A549 treated with RU486 at 1 μM for 4 hours (cell line): ENCODE measurements at places on chromosomes 3 and 15. TPM values are rescaled to one million over a fixed set of nuclear protein-coding genes. Genes with fewer than 3 reads are reported as not detected.

The TGM5 gene
- total RNA-seq: not detected in 5 replicates

The COL7A1 gene
- total RNA-seq: 122 to 212 TPM (median 173 TPM) in 5 replicates

The SLC51B gene
- total RNA-seq: 12.4 to 18.4 TPM (median 14.3 TPM) in 5 replicates

The SLITRK3 gene
- not detected in 5 replicates for total RNA-seq

The ANO10 gene
- 15.1 to 21.5 TPM (median 20.3 TPM) in 5 replicates for total RNA-seq

The AMOTL2 gene
- 36.3 to 43.2 TPM (median 41.7 TPM) in 5 replicates for total RNA-seq

The GPR160 gene
- 0.73 to 2.2 TPM (median 2.0 TPM) in 5 replicates for total RNA-seq

The A4GNT gene
- not detected in 5 replicates for total RNA-seq

The UNC13C gene
- total RNA-seq: not detected in 5 replicates

The GOLGA8N gene
- total RNA-seq: 0.31 to 1.4 TPM (median 1.2 TPM) in 5 replicates

The DNAJA4 gene
- 0.05 to 0.11 TPM in 2 of 5 replicates, not detected in the others for total RNA-seq

The CAMP gene
- total RNA-seq: not detected in 5 replicates

The TTLL13 gene
- total RNA-seq: 0.27 to 0.61 TPM (median 0.39 TPM) in 4 of 5 replicates, not detected in the other

The GOLGA6B gene
- 0.09 TPM in 1 of 5 replicates, not detected in the others for total RNA-seq

The P4HTM gene
- 12.0 to 20.6 TPM (median 19.5 TPM) in 5 replicates for total RNA-seq

The TNFAIP8L3 gene
- 5.3 to 9.7 TPM (median 6.9 TPM) in 5 replicates for total RNA-seq

The LIPC gene
- total RNA-seq: 0.15 to 0.37 TPM in 2 of 5 replicates, not detected in the others

The PEX11A gene
- total RNA-seq: 6.3 to 7.4 TPM (median 6.9 TPM) in 5 replicates

The GOLGA6D gene
- 0.07 to 0.12 TPM in 2 of 5 replicates, not detected in the others for total RNA-seq

The GRK7 gene
- total RNA-seq: 0.03 to 0.09 TPM in 2 of 5 replicates, not detected in the others

The FMN1 gene
- total RNA-seq: 0.16 to 0.94 TPM (median 0.50 TPM) in 5 replicates

The GABRR3 gene
- total RNA-seq: not detected in 5 replicates

The CHRM5 gene
- total RNA-seq: not detected in 5 replicates

The LINGO1 gene
- total RNA-seq: 6.7 to 12.1 TPM (median 8.9 TPM) in 5 replicates

The COPG1 gene
- total RNA-seq: 71.7 to 86.4 TPM (median 84.9 TPM) in 5 replicates

The IQCF5 gene
- not detected in 5 replicates for total RNA-seq

The SMCO1 gene
- not detected in 5 replicates for total RNA-seq

The CNTN4 gene
- not detected in 5 replicates for total RNA-seq

The PLA1A gene
- 0.27 to 0.52 TPM (median 0.38 TPM) in 5 replicates for total RNA-seq

The SPPL2A gene
- 56.1 to 106 TPM (median 101 TPM) in 5 replicates for total RNA-seq

The GPD1L gene
- total RNA-seq: 11.9 to 19.6 TPM (median 19.0 TPM) in 5 replicates

The SKOR1 gene
- total RNA-seq: 0.02 to 0.03 TPM in 2 of 5 replicates, not detected in the others

The TMEM40 gene
- total RNA-seq: 0.16 to 0.88 TPM (median 0.57 TPM) in 5 replicates

The AMIGO3 gene
- total RNA-seq: 0.35 to 0.85 TPM (median 0.59 TPM) in 5 replicates

The CIDEC gene
- 5.4 to 9.2 TPM (median 6.6 TPM) in 5 replicates for total RNA-seq

The TRPM1 gene
- total RNA-seq: not detected in 5 replicates

The CCR2 gene
- not detected in 5 replicates for total RNA-seq

The EIF4E3 gene
- total RNA-seq: 1.6 to 3.8 TPM (median 3.7 TPM) in 5 replicates

The DUOX1 gene
- 0.02 TPM in 1 of 5 replicates, not detected in the others for total RNA-seq

The WWTR1 gene
- total RNA-seq: 112 to 122 TPM (median 119 TPM) in 5 replicates

The SYNPR gene
- not detected in 5 replicates for total RNA-seq

The GOLGA8G gene
- not detected in 5 replicates for total RNA-seq

The NOX5 gene
- total RNA-seq: 0.19 to 0.38 TPM (median 0.29 TPM) in 5 replicates
